Mesenchymal stem cell (in vitro differentiated cells and primary cell): ENCODE measurements at places on chromosomes 3 and 15.
A peak's percentile ranks its signal among the peaks of the same experiment; 100 is the strongest.

DNA sequence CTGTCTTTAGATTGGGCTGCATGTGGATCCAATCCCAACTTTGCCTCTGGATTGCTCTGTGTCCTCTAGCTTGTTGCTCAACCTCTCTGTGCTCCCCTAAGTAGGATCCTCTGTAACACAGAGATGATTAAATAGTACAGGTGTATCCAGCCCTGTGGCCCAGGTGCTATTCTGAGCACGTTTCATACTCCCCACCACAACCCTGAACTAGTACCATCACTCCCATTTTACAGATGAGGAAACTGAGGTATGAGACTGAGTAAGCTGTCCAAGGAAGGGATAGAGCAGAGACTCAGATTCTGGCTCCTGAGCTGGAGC, 7.2 kb downstream of the ISG20 start:
- H3K4me3 ChIP-seq, result no peak overlapping the region
- no peaks in the 10 kb centered on the region for H3K36me3 ChIP-seq
- H3K4me1 ChIP-seq, result peaks cover 9% of the 10 kb centered on the region
- H3K27ac ChIP-seq, result no peak overlapping the region

GRCh38 chr15:70589221-70589620, 174.1 kb downstream of the UACA start:
- H3K4me1 ChIP-seq, result peaks cover 11% of the 10 kb centered on the region
- no peak overlapping the region for H3K27ac ChIP-seq
- peaks cover 54% of the 10 kb centered on the region for H3K27me3 ChIP-seq

GRCh38 chr3:45979378-45979777, 16.2 kb downstream of the FYCO1 start:
- no peaks in the 10 kb centered on the region for H3K27me3 ChIP-seq
- no peak overlapping the region for H3K4me3 ChIP-seq
- no peak overlapping the region for H3K27ac ChIP-seq
- no peak for DNase-seq
- no peaks in the 10 kb centered on the region for H3K4me1 ChIP-seq

DNA sequence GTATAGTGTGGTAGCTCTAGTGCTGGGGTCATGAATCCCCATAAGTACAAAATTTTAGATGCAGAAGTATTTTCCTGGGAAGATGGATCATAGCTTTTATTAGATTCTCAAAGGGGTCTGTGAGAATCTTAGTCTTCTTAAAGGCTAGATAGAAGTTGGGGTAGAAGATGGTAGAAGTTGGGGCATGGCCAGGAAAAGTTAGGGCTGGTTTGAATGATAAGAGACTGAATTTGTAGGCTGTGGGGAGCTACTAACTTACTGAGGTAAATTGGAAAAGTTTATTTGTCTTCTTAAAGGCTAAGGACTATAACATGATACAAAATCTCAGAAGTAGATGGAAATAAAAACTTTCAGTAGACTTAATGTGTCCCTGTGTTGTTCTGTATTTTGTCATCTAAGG, 1.6 kb upstream of the UBE2Q2 start:
- no peak overlapping the region for H3K27ac ChIP-seq
- no peaks in the 10 kb centered on the region for H3K27me3 ChIP-seq
- no peak overlapping the region for H3K4me3 ChIP-seq

- H3K4me1 ChIP-seq, result peaks cover 14% of the 10 kb centered on the region
- no peak overlapping the region for H3K27ac ChIP-seq
- DNase-seq, result no peak
- no peak overlapping the region for H3K4me3 ChIP-seq
- H3K36me3 ChIP-seq, result no peaks in the 10 kb centered on the region
Observed at GRCh38 chr3:52025453-52025852, 29.8 kb upstream of the RPL29 start.

- H3K4me3 ChIP-seq, result peak overlapping the region; percentile 95
- H3K36me3 ChIP-seq, result no peaks in the 10 kb centered on the region
- no peak for DNase-seq
- no peaks in the 10 kb centered on the region for H3K27me3 ChIP-seq
- no peak overlapping the region for H3K27ac ChIP-seq
- H3K4me1 ChIP-seq, result peaks cover 11% of the 10 kb centered on the region
Observed at GRCh38 chr15:65028338-65028737, 1.1 kb downstream of the MTFMT start.

DNA sequence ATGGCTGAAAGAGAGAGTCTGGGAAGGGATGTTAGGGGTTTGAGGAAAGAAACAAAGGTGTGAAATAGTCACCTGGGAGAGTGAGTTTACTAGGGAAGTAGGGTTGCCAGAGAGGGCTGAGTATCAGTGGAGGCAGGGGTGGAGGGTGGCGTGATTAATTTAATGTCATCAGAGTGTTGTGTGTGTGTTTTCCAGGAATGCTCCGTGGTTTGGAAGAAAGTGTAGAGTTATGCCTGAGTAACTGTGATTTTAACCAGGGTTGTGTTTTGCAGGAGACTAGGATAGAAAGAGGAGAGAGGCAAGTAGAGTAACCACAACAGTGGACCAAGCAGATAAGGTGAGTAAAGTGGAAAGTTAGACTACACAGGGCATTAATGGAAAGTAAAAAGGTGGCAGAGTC, 27.2 kb downstream of the PLD1 start:
- no peaks in the 10 kb centered on the region for H3K27me3 ChIP-seq
- no peak overlapping the region for H3K4me3 ChIP-seq
- DNase-seq, result peak; percentile 53
- no peaks in the 10 kb centered on the region for H3K36me3 ChIP-seq

- H3K4me3 ChIP-seq, result no peak overlapping the region
- no peaks in the 10 kb centered on the region for H3K27me3 ChIP-seq
- no peak for DNase-seq
- H3K4me1 ChIP-seq, result no peaks in the 10 kb centered on the region
- no peak overlapping the region for H3K27ac ChIP-seq
Observed at GRCh38 chr3:74302969-74303368, 311.5 kb downstream of the CNTN3 start.

- no peak overlapping the region for H3K27ac ChIP-seq
- no peaks in the 10 kb centered on the region for H3K36me3 ChIP-seq
- no peak for DNase-seq
Observed at GRCh38 chr3:173702561-173702960, 305.0 kb downstream of the NLGN1 start.

DNA sequence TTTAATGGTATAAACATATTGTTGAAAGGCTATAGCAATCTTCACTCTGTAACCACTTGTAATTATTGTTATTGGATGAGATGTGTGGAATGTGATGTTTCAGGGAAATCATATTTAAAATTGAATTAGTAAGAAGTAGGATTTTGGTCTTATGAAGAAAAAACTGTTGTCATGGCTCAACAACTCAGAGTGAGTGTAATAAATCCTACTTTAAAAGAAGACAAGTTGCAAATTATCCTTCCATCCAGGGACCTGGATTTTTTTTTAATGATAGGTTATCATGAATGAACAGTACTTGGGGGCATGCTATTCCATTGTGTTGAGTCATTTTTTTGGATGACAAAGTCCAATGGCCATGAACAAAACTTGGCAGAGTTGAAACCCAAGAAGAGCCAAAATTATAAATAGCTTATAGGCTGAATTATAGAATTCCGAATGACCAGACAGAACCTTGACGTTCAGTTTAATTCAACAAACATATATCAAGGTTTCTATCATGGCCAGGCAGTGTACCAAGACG, 625.5 kb upstream of the ZNF717 start:
- DNase-seq, result no peak
- H3K4me1 ChIP-seq, result no peaks in the 10 kb centered on the region
- no peaks in the 10 kb centered on the region for H3K36me3 ChIP-seq
- no peak overlapping the region for H3K27ac ChIP-seq

- H3K4me3 ChIP-seq, result no peak overlapping the region
- no peak overlapping the region for H3K27ac ChIP-seq
- no peak for DNase-seq
- H3K27me3 ChIP-seq, result no peaks in the 10 kb centered on the region
Observed at GRCh38 chr3:62335196-62335595, 38.2 kb downstream of the FEZF2 start.

GRCh38 chr3:160686955-160687535, 10.1 kb downstream of the ARL14 start:
- no peaks in the 10 kb centered on the region for H3K27me3 ChIP-seq
- H3K36me3 ChIP-seq, result no peaks in the 10 kb centered on the region
- no peak overlapping the region for H3K4me3 ChIP-seq
- DNase-seq, result peak; percentile 35
- no peaks in the 10 kb centered on the region for H3K4me1 ChIP-seq
- no peak overlapping the region for H3K27ac ChIP-seq

GRCh38 chr3:10361375-10361774, 40.5 kb upstream of the SEC13 start:
- H3K4me3 ChIP-seq, result no peak overlapping the region
- no peak overlapping the region for H3K27ac ChIP-seq
- no peak for DNase-seq

DNA sequence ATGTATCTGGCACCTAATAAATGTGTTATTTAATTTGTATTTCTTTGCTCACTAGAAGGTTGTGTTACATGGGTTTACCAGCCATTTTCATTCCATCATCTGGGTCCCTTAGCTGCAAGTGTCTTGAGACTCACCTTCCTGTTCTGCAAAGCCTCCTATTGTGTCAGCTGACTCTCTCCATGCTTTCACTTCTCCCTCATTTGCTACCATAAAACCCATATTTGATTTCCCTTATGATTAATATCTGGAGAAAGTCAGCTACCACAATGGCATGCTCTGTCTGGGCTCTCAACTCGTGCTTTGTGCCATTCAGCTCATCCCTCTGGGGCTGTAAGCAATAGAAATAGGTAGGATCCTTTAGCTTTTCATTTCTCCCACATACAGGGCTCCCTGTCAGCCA, 79.5 kb upstream of the EIF1B start:
- no peaks in the 10 kb centered on the region for H3K36me3 ChIP-seq
- H3K27me3 ChIP-seq, result peaks cover 3% of the 10 kb centered on the region
- no peak overlapping the region for H3K4me3 ChIP-seq

- no peaks in the 10 kb centered on the region for H3K36me3 ChIP-seq
- H3K27ac ChIP-seq, result peak overlapping the region; percentile 100
- DNase-seq, result no peak
- H3K4me1 ChIP-seq, result peaks cover 7% of the 10 kb centered on the region
- H3K27me3 ChIP-seq, result no peaks in the 10 kb centered on the region
Observed at GRCh38 chr3:149340310-149340933, 7.0 kb upstream of the TM4SF18 start.

- no peak overlapping the region for H3K27ac ChIP-seq
- H3K4me3 ChIP-seq, result no peak overlapping the region
- no peaks in the 10 kb centered on the region for H3K36me3 ChIP-seq
- no peak for DNase-seq
- H3K4me1 ChIP-seq, result peaks cover 7% of the 10 kb centered on the region
Observed at GRCh38 chr15:92869263-92869940, 30.7 kb upstream of the CHD2 start.

GRCh38 chr3:189995129-189995528, 125.6 kb downstream of the P3H2 start:
- H3K36me3 ChIP-seq, result peaks cover 6% of the 10 kb centered on the region
- H3K4me3 ChIP-seq, result no peak overlapping the region
- peaks cover 3% of the 10 kb centered on the region for H3K4me1 ChIP-seq
- H3K27ac ChIP-seq, result no peak overlapping the region

- no peaks in the 10 kb centered on the region for H3K27me3 ChIP-seq
- no peaks in the 10 kb centered on the region for H3K36me3 ChIP-seq
- H3K27ac ChIP-seq, result no peak overlapping the region
Observed at GRCh38 chr3:105967117-105967516, 98.3 kb upstream of the CBLB start.

DNA sequence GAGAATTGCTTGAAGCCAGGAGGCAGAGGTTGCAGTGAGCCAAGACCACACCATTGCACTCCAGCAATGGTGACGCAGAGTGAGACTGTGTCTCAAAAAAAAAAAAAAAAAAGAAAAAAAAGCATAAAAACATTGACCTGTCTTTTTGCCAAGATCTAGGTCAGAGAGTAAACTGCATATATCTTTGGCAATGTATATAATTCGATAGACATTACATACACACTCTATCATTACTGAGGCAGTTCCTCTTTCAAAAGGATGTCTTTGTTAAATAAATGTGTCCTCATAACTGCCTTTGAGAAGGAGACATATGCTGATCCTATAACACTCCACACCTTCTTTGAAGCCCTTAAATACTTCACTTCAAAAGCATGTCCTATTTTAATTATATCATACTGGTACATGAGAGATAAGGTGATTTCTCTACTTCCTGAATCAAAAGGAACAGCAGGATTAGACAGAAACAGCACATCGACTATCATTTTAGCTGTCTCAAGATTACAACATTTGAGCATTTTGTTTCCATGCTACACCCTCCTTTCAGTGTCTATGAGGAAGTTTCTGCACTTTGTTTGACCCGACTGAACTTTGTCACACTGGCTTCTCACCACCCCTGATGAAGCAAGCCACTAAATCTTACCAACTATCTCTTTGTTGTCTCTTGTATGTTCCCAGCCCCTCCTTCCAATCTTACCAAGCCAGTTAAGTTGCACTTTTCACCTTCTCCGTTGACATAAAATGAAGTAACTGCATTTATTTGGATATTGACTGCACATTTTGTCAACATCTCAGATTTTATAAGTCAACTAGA, 335.8 kb downstream of the MECOM start:
- no peaks in the 10 kb centered on the region for H3K36me3 ChIP-seq
- DNase-seq, result no peak

- peak; percentile 79 for DNase-seq
- H3K36me3 ChIP-seq, result no peaks in the 10 kb centered on the region
- peaks cover 25% of the 10 kb centered on the region for H3K4me1 ChIP-seq
- H3K27ac ChIP-seq, result no peak overlapping the region
- no peak overlapping the region for H3K4me3 ChIP-seq
Observed at GRCh38 chr3:72488738-72489035, 359.6 kb downstream of the SHQ1 start.

DNA sequence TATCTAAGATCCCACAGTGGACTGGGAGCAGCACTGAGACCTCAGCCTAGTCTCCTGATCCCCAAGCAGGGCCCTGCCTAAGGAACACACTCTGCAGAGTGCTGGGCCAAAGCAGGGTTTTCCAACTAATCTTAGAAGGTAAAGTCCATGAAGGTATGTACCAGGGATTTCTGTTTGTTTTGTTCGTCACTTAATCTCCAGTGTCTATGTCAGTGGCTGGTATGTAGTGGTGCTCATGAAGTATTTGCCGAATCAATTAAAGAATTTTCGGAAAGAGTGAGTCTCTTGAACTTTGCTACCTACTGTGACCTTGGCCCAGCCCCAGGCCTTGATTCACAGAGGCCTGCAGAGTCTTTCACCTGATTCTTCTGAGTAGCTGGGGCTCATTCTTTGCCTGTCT, 1.7 kb downstream of the DUOX1 start:
- no peaks in the 10 kb centered on the region for H3K36me3 ChIP-seq
- DNase-seq, result no peak
- peaks cover 85% of the 10 kb centered on the region for H3K27me3 ChIP-seq
- H3K4me3 ChIP-seq, result no peak overlapping the region

GRCh38 chr3:128353991-128354687, 112.6 kb downstream of the DNAJB8 start:
- H3K4me3 ChIP-seq, result no peak overlapping the region
- no peaks in the 10 kb centered on the region for H3K27me3 ChIP-seq
- no peak overlapping the region for H3K27ac ChIP-seq
- H3K36me3 ChIP-seq, result peaks cover 9% of the 10 kb centered on the region
- peaks cover 19% of the 10 kb centered on the region for H3K4me1 ChIP-seq

DNA sequence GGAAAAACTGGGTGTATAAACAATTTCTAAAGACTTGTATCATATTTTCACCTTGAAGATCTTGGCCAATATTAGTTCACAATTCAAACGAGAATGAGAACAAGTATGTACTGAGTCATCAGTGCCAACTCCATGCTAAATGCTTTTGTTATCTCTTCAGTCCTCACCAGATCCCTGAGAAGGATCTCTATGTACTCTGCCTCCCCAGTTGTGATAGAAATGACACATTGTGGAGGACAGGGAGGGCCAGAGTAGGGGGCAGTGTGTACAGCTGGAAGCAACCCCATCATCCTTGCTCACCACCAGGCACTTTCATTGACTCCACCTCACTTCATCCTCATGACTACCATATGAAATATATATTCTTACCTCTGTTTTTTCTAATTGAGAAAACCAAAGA, 353.7 kb upstream of the SOX2 start:
- H3K4me1 ChIP-seq, result no peaks in the 10 kb centered on the region
- H3K27ac ChIP-seq, result no peak overlapping the region
- no peak for DNase-seq
- no peaks in the 10 kb centered on the region for H3K27me3 ChIP-seq
